ENCODE measurements at places on chromosomes 1 and 21.

DNA sequence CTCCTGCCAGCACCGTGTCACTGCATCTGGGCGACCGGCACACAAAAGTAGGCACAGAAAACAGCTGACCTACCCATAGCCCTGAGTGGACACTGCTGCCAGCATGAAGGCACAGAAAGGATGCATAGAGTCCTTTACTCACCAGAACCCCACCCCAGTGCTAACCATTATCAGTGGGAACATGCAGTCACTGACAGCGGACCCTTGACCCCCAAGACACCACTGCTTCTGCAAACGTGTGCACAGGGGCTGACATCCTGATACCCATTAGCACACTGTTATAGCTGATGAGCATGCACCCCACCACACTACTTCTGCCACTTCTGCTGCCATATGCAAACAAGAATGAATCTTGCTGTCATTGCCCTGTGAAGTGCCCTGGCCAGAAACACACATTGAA, 953.0 kb upstream of the NCAM2 start:
- DNase-seq = no peak

GRCh38 chr1:181551249-181551648, 67.9 kb downstream of the CACNA1E start:
- DNase-seq = no peak

DNA sequence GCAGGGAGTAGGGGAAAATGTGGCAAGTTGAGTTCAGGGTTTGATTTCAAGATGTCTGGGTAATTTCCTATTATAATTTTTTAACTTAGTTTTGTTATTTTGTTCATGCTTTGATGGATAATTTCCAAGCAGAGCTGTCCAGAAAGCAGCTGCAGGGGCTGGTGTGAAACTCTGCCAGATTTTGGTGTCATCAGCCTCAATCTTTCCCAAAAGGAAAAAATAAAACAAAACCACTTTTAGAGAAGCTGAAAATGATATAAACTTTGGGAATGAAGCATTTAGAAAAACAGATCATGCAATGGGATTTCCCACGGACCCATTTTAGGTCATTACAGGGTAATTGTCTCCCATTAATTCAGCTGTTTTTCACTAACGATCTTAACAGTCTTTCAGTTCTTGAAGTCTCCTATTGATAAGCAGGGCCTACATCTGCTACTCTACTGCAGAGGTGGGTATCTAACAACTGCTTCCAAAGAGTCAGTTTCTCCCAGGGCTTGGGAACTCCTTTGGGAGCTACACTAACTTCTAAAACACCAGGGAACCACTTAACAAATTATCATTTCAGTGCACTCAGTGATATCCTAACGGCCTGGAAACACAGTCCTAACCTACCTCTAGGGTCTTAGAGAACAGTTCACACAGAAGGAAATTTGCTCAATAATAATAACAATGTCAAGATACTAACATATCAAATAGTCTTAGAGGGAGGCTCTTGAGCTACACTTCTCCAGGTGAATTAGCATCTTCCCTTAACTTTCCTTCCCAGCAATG, 12.3 kb downstream of the ZNF436 start:
- DNase-seq = no peak

- no peak for DNase-seq
Observed at GRCh38 chr1:89706700-89707012, 73.7 kb downstream of the LRRC8C start.

- no peak for DNase-seq
Observed at GRCh38 chr1:159941591-159942560, 3.5 kb downstream of the IGSF9 start.

DNA sequence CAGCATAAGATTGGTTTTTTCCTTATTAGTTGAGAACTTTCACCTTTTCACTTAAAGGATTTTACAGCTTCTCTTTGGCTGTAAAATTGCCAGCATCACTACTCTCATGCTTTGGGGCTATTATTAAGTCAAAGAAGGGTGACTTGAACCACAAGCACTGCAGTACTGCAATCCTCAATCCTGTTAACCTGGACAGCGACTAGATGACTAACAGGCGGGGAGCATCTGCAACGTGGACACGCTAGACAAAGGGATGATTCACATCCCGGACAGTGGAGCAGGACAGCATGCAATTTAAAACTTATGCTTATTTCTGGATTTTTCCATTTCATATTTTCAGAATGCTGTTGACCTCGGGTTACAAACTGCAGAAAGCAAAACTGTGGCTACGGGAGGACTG, 8.1 kb downstream of the ARV1 start:
- DNase-seq = no peak

DNA sequence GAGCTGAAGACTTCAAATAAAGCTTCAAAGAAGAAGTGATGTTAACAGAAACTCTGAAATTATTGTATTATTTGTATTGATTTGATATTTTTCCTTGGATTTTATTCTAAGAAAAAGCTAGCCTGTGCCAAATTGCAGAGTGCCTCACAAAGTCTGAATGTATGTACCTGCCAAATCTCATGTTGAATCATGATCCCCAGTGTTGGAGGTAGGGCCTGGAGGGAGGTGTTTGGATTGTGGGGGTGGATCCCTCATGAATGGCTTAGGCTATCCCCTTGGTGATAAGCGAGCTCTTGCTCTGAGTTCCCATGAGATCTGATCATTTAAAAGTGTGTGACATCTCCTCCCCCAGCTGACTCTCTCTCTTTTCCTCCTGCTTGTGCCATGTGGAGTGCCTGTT, 43.6 kb downstream of the ACKR1 start:
- no peak for DNase-seq

GRCh38 chr1:26190373-26190987, at the start of gene CATSPER4:
Gene CATSPER4, plus strand, starts transcription at chr1:26190602. Its CDS starts 26 bp downstream, at chr1:26190628.
- no peak for DNase-seq

- no peak for DNase-seq
Observed at GRCh38 chr1:42128964-42129363, 24.2 kb upstream of the GUCA2B start.

DNA sequence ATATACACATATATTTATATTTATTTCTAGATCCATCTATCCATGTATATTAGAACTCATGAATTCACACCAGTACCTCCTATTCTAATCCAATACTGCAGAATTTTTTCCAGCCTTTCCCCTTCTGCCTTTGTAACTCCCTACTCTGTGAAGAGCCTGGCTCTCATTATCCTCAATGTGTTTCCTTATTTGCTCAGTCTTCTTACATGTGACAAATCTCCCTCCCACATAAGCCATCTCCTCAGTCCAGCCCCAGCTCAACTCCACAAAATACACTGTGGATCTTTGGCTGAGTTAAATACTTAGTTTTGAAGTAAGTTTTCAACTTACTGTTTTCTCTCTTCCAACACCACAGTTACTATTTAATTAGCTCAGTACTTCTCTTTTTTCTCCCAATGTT, 45.7 kb downstream of the ATP5PO start:
- DNase-seq = no peak

DNA sequence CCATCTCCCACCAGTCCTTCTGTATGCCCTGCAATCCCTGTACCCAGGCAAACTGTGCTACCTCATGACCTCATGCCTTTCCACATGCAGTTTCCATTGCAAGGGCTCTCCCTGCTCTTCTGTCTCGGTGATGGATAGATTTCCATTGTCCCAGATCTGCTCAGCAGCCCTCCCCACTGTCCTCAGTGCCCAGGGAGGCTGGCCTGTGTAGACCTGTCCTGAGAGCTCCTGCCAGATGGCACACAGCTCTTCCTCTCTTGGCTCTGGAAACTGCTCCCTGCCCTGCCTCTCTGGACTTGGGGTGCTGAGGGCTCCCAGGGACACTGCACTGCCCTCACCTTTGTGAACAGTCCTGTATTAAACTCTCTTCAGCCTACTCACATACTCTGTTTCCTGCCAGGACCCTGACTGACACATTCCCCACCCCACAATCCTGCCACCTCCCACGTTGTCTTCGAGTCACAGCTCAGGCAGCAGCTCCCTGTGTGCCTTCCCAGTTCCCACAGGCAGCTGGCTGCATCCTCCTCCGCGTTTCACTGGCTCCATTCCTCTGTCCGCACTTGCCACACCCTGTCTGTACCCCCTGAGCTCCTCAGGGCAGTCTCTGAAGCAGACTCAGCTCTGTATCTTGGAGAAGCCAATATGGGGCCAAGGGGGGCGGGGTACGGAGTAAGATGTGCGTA, 57.0 kb downstream of the SPATA46 start:
- DNase-seq = no peak

DNA sequence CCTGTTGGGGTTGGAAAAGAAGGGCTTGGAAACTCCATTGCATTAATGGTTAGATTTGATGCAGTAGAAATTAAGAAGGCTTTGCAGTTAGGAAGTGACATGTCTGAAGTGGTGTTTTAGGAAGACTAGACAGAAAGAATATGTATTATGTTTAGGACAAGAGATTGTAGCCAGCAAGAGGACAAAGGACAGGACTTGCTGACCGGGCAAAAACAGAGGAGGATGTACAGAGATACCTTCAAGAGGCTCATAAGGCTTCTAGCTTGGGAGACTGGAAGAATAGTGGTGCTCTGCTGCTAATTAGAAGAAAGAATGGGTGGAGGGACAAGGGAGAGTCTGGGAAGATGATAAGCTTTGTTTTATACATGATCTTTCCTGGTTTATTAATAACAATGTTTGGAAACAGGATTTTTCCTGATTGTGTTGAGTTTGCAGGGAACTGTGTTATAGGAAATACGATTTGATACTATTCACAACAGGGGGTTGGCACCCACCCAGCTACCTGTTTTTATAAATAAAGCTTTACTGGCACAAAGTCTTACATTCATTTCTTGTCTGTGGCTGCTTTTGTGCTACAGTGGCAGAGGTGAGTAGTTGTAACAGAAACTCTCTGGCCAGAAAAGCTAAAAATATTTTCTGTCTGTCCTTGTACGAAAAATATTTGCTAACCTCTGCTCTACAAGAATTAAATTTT, 37.1 kb upstream of the TMCO2 start:
- DNase-seq = no peak

- DNase-seq = no peak
Observed at GRCh38 chr21:44450402-44450801, 4.9 kb upstream of the LRRC3 start.

DNA sequence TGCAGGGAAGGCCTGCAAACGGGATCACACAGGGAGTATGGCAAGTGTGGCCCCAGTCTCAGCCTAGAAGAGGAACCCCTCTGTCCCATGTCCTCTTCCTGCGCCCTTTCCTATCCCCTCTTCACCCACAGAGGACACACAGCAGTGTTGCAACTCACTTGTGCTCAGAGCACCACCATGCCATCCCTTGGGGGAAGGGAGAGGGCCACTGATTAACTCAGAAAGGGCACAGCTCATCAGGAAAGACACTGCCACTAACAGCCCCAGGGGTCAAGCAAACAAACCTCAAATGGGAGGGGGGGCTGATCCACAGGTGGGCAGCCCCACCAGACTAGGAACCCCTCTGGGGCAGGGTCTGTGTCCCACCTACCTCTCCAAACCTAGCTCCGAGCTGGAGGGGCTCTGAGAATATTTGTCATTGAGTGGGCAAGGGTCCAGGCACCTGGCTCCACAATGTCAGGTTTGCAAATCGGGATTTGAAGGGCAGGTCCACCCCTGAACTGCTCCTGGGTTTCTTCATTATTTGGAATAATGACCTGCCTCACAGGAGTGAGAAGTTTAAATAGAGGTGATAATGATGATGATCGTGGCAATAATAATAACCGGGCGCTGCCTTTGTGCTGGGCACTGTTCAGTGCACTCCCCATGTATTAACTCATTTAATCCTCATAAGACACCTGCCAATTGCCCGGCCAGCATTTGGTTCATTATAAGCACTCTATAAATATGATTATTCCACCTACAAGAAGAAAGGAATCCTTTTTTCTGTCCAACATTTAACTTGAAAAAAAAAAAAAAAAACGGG, 1.0 kb downstream of the ALDH4A1 start:
- no peak for DNase-seq

DNA sequence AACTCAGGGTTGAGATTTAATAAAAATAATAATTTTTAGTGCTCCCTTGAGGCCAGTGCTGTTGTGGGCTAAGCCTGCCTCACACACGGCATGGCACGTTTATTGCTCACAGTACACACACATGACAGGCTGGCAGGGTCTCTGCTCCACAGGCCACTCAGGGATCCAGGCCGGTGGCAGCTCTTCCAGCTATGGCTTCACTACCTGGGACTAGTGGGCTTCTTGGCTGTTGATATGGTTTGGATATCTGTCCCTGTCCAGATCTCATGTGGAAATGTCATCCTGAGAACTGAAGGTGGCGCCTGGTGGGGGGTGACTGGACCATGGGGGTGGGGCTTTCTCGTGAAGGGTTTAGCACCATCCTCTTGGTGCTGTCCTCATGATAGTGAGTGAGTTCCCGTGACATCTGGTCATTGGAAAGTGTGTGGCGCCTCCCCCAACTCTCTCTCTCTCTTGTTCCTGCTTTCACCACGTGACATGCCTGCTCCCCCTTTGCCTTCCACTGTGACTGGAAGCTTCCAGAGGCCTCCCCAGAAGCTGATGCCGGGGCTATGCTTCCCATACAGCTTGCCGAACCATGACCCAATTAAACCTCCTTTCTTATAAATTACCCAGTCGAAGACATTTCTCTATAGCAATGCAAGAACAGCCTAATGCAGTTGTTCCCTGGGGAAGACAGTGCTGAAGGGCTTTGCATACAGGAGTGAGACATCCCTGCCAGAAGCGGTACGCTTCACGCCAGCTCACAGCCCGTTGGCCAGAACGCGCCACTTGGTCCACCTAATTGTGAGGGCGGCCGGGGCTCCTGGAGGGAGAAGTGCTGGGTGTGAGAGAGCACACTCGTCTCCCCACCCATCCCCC, 226.9 kb upstream of the C1orf174 start:
- no peak for DNase-seq

- DNase-seq = no peak
Observed at GRCh38 chr1:44827197-44828002, 15.7 kb downstream of the PTCH2 start.

- no peak for DNase-seq
Observed at GRCh38 chr1:154609398-154610380, 1.7 kb upstream of the ADAR start.

DNA sequence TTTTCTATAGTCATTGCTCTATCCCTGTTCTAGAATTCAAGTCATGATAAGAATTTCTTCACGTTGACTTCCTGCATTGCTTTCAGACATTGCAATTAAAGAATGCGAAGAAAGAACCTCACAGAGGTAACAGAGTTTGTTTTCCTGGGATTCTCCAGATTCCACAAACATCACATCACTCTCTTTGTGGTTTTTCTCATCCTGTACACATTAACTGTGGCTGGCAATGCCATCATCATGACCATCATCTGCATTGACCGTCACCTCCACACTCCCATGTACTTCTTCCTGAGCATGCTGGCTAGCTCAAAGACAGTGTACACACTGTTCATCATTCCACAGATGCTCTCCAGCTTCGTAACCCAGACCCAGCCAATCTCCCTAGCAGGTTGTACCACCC, 10.6 kb downstream of the APCS start:
- no peak for DNase-seq

- DNase-seq = no peak
Observed at GRCh38 chr1:53244141-53244540, 5.8 kb upstream of the MAGOH start.
